ENCODE measurements at places on chromosomes 3 and 15.

DNA sequence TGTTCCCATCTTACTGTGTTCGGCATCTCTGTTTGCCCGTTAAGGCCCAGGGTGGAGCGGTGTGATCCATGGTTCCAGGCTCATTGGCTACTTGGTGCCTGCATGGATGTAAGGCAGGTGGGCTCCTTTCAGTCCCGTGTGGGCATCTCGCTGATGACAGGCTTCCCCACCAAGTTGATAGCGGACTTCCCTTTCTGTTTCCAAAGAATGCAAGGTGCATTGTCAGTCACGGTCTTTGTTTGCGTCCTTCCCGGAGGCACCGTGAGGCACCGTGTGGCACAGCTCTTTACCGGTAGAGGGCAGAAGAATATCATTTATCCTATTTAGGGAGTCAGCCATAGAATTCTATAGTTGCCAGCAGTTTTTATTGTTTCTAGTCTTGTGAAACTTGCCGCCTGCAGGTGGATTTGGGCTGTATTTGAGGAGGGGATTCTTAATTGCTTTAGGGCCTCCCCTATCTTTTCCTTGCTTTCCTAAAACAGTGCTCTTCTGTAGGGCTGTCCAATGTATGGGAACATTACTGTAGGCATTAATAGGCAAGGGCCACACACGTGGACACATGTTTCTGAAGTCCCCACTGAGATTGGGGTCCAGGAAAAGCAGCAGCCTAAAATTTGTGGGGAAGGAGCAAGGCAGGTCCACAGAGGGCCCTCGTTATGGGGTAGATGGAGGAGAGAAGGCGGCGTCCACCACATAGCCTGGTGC, 244.1 kb downstream of the SLCO3A1 start:
- no peak for DNase-seq

GRCh38 chr3:71035886-71036285, 547.6 kb downstream of the FOXP1 start:
- no peak for DNase-seq

DNA sequence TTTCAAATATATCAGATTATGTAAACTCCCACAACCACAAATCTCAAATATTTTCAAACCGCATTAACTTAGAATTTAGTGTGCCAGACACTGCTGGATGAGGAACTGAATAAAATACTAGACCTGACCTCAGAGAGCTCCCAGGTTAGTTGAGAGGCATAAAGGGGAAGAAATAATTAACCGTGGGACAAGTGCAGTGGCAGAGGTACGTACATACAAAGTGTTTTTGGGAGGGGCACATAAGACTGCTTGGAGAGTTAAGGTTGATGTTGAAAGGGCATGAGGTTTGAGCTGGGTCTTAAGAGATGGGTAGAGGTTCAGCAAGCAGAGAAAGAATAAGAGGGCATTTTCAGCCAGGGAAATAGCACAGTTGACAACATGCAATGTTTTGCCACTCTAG, 17.2 kb downstream of the THUMPD3 start:
- DNase-seq = no peak

DNA sequence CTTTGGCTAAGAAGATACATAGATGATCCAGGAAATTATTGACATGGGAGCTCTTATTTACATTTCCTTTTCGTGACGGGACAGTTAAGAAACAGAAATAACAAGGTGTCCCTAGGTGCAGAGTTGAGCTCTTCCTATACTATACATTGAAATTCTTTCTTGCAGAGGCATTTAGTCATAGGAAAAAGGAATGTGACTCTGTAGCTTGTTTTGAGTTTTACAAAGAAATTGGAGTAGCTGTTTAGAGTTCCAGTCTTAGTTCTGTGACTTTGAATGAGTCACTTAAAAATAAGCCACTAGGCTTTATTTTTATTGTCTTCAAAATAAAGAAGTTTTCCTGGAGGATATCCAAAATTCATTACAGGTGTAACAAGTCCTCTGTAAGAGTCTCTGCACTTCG, 723.5 kb upstream of the SGO1 start:
- DNase-seq = no peak

- DNase-seq = no peak
Observed at GRCh38 chr15:30985081-30985531, 6.3 kb downstream of the MTMR10 start.

GRCh38 chr15:75809986-75810750, 33.1 kb upstream of the UBE2Q2 start:
- no peak for DNase-seq

DNA sequence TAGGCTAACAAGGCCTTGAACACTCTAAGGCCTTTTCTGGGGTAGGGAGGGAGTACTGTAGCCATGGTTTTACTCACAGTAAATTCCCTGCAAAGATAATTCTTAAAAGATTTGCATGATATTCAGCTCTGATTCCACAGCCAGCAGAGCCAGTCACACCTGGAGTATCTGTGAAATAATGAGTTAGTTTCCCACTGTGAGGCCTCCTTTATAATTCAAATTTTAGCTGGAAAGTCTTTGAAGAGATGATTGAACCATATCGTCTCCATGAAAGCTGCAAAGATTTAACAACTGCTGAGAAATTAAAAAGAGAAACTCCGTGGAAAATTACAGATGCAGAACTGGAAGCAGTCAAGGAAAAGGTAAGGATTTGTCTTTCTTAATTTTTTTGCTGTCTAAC, 32.3 kb upstream of the DUT start:
- DNase-seq = no peak

GRCh38 chr15:61910839-61911369, 149.3 kb downstream of the VPS13C start:
- no peak for DNase-seq

GRCh38 chr3:192991356-192991755, 73.7 kb upstream of the MB21D2 start:
- DNase-seq = no peak

DNA sequence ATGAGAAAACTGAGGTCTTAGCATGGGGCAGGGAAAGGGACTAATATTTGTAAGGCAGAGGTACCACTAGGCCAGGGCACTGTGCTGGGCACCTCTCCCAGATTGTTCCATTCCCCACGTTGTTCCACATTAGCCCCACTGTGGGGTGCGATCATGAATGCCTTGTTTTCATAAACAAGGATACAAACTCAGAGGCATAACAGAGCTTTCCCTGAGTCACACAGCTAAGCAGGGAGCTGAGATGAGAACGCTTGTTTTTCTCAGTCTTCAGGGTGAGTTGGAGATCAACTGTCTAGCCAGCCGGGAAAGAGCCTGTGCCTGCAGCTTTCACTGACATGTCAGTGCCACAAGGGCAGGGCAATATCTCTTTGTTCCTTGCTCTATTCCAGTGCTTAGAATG, 47.9 kb upstream of the ITGA11 start:
- no peak for DNase-seq

DNA sequence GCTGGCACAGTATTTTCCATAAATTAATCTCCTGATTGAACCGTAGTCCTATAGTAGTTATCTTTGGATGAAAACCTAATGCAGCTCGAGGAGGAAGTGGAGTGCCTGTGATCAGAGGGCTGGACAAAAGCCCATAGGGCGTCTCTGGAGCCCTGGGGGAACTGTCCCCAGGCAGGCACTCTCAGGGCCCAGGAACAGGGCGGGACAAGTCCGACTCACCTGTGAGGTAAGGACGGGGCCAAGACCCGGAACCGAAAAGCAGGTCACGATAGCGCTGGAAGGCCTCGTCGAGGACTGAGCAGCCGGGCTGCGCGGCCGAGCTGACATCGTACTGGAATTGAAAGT, 341 bp downstream of the HEXA start:
- no peak for DNase-seq

DNA sequence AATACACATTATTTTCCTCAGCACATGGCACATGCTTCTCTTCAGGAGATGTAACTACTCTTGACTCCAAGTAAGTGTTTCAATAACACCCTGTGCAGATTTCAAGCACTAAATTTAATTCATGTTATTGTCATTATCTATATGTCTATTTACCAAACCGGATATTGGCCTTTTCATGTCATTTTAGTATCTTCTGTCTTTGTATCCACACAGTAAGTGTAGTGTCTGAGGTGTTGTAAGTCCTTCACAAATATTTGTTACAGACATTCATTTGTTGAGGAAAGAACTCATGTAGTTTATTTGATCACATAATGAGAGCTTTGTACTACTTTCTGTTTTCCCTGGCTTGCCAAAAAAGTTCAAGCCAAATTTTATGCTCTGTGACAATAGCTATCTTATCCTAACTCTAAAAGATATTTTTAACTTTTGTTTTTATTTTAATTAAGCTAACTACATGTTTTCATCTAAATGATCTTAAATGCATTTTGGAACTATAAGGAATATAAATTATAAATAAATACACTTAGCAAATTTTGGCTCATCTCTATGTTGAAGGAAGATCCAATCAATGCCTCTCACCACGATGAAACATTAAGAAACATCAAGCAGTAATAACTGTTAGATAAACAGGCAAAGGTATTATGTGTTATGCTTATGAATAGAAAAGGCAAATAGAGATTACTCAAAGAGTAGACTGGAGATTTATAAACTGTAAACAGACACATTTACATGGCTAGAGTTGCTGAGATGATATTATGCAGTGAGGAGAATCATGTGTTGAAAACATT, 48.3 kb downstream of the SPTSSB start:
- no peak for DNase-seq

- DNase-seq = peak; percentile 35
Observed at GRCh38 chr3:172138792-172139507, 99.6 kb downstream of the FNDC3B start.

- DNase-seq = no peak
Observed at GRCh38 chr3:101512396-101512645, 691 bp downstream of the SENP7 start.

- no peak for DNase-seq
Observed at GRCh38 chr3:143016321-143016972, 15.1 kb downstream of the U2SURP start.

GRCh38 chr3:52039846-52040245, 16.5 kb downstream of the DUSP7 start:
- no peak for DNase-seq

- DNase-seq = no peak
Observed at GRCh38 chr3:190370369-190370768, 17.6 kb upstream of the CLDN16 start.

DNA sequence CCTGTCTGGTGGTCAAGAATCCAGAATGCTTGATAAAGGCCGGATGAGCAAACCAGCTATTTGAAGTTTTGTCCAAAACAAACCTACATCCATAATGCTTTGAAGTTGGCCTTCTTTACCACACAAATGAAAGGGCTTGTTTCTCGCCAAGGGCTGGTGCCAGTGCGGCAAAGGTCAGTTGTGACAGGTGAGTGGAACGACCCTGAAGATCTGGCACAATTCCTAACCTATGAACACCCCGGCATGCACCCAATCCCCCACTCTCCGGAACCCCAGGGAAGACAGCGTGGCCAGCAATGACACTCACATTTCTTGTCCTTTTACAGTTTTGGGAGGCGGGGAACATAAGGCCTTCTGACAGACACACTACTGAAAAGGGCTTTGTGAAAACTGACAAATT, 90.6 kb downstream of the ATP10A start:
- no peak for DNase-seq

- no peak for DNase-seq
Observed at GRCh38 chr15:68543165-68544008, 35.4 kb upstream of the CORO2B start.

GRCh38 chr3:49903451-49904424, at the start of gene MST1R:
Gene MST1R (minus strand): TSS chr3:49903873. CDS start chr3:49903609, 264 bp downstream.
- DNase-seq = peak; percentile 82

GRCh38 chr3:99498550-99499234, 139.7 kb upstream of the COL8A1 start:
- no peak for DNase-seq

- DNase-seq = no peak
Observed at GRCh38 chr3:35042210-35042991, 596.9 kb upstream of the ARPP21 start.

- no peak for DNase-seq
Observed at GRCh38 chr3:127590282-127590592, 296 bp downstream of the TPRA1 start.

DNA sequence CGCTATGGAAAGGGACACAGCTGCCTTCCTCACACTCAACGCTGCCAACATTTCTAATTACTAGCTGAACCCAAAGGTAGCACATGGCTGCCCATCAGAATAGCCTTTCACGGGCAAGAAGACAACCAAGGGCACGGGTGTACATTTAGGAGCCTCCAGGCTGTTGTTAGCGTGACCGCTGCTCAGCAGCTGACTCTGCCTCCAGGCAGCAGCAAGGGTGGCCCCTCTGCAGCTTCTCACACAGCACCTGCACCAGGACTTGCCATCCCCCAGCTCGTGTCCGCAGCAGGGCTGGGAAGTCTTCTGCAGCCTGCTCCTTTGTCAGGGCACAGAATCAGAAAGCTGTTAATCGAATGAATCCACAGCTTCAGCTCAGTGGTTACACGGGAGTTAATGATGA, 146.8 kb downstream of the ADAMTS17 start:
- no peak for DNase-seq

DNA sequence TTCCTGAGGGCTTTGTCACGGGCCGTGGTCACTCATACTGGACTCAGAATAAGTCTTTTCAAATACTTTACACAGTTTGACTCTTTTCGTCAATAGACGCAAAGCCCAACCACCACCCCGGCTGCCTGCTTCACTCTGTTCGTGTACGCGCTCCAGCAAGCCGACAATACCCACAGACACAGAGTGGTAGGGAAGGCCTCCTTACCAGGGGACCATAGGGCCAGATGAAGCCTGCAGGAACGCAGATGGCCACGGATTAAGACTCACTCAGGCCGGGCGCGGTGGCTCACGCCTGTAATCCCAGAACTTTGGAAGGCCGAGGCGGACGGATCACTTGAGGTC, 29.7 kb downstream of the EFCAB12 start:
- no peak for DNase-seq

- no peak for DNase-seq
Observed at GRCh38 chr3:66464512-66464894, 36.3 kb downstream of the LRIG1 start.

- no peak for DNase-seq
Observed at GRCh38 chr15:50051811-50052419, 67.1 kb downstream of the ATP8B4 start.

- no peak for DNase-seq
Observed at GRCh38 chr15:98884894-98885293, 122.7 kb downstream of the PGPEP1L start.

DNA sequence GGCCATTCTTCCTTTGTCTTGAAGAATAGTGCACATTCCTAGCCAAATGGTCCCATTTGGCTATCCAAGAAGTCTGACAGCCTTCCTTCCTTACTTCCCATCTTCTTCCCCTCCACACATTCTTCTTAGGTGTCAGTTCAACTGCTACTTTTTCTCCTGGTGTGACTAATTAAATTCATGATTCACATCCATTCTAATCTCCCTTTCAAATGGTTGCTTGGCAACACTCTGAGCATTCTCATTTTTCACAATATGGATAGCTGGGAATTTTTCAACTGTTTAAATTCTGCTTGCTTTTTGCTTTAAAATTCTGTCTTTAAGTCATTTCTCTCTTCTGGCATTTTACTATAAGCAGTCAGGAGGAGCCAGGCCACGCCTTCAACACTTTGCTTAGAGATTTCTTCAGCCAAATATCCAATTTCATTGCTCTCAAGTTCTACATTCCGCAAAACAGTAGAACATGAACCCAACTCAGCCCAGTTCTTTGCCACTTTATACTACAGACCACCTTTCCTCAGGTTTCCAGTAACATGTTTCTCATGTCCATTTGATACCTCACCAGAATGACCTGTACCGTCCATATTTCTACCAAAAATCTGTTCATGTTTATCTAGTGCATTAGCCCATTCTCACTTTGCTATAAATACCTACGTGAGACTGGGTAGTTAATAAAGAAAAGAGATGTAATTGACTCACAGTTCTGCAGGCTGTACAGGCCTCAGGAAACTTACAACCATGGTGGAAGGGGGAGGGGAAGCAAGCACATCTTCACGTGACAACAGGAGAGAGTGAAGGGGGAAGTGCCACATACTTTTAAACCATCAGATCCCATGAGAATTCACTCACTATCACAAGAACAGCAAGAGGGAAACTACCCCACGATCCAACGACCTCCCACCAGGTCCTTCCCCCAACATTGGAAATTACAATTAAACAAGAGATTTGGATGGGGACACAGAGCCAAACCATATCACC, 31.9 kb upstream of the MCF2L2 start:
- no peak for DNase-seq

Measured in stimulated activated CD4-positive, alpha-beta T cell treated with anti-CD3 and anti-CD28 coated beads, TNF-alpha, amount 100 ng/mL, for 48 hours (primary cell).